ENCODE measurements at places on chromosomes 7 and 10.

DNA sequence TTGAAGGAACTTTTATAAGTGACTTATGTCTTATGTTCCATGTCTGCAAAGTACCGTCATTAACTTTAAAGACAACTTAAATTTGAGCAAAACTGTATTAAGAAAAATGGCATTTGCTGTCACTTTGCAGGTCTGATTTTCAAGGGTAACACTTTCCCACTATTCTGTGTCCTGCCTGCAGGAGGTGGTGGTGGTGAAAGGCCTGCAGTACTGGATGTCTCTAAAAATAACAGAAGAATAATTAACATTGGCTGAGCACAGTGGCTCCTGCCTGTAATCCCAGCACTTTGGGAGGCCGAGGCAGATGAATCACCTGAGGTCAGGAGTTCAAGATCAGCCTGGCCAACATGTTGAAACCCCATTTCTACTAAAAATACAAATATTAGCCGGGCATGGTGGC, 13.2 kb upstream of the PTER start:
- DNase-seq = no peak

GRCh38 chr7:132430041-132430855, 146.0 kb downstream of the PLXNA4 start:
- no peak for DNase-seq

GRCh38 chr10:15719049-15719898, 448 bp downstream of the ITGA8 start:
- DNase-seq = no peak

DNA sequence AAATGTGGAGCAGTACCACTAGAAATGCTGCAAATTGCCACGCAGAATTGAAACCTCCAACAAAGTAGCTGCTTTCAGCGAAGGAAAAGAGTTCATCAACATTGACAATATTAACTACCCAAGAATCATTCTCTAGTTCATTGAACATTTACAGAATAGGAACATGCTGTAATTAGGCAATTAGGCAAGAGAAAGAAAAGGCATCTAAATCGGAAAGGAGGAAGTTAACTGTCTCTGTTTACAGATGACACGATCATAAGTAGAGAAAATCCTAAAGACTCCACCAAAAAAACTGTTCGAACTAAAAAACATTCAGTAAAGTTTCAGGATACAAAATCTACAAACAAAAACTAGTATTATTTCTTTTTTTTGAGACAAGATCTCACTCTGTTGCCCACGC, 8.9 kb upstream of the PKD1L1 start:
- no peak for DNase-seq

GRCh38 chr10:24237801-24238395, 29.0 kb downstream of the KIAA1217 start:
- no peak for DNase-seq

DNA sequence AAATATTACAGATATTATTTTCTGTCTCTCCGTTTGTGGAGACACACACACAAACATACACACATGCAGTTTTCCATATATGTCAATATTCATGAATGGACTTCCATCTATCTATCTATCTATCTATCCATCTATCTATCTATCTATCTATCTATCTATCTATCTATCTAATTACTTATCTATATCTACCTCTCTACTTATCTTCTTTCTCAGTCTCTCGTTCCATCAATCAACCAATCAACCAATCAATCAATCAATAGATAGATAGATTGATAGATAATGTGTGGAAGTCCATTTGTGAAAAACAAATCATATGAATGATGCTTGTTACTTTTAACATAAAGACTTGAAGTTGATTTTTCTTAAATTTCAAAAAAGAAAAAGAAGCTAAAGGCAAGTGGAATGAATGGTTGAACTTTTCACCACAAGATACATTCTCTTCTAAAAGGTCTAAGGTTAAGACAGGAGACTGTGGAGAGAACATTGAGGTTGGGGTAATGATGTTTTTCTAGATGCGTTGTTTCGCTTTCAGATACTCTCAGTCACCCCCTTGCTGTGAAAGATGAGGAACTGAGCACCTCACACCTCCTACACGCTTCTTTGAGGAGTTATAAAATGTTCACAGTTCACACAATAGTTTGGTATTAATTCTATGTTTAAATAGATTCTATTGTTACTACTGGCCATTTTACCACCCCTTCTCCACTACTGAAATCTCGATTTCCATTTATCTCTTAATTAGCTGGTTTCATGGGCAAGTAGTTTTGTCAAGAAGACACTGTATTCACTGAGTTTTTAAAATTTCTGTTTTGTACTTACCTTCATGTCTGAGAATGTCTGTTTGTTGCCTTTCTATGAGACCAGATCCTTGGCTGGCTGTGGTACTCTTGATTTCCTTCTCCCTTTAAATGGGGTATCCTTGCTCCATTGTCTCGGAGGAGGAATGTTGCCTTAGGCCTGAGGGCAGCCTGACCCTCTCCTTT, 114.1 kb downstream of the EMX2 start:
- DNase-seq = no peak

- DNase-seq = no peak
Measured at GRCh38 chr10:112803961-112804401, 146.1 kb upstream of the TCF7L2 start.

- no peak for DNase-seq
Measured at GRCh38 chr7:12620371-12620770, 49.9 kb downstream of the SCIN start.

DNA sequence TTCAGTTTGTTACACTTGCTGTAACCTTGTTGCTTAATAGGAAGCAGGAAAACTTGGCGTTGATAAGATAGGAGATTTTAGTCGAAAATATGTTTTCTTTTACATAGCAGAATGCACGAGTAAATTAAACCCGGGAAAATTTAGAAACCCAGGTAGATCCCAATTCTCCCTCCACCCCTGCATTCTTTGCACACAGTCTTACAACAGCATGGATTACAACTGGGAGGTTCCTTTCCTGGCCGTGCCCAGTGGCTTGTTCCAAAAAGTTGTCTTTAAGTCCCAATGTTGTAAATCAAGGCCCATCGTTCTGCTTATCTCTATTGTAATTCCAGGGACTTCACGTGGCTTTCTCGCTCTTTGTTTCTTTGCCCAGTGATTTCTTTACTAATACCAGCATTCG, 1.1 kb upstream of the DPY19L1 start:
- no peak for DNase-seq

- peak; percentile 17 for DNase-seq
Measured at GRCh38 chr7:106166651-106167342, 54.7 kb upstream of the SYPL1 start.

DNA sequence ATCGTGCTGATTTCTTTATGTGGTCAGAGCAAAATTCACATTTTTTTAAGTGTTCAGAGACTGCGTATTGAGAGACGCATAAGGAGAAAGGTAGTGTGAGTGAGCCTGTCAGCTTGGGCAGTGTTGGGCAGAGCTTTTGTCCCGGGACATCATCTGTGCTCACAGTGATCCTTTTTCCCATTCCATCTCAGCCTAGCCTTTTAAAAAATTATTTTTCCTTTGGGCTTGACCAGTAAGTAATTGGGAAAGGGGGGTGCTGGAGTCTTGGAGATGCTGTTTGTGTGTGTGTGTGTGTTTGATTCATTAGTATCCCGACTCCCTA, 1.5 kb downstream of the NRF1 start:
- no peak for DNase-seq

DNA sequence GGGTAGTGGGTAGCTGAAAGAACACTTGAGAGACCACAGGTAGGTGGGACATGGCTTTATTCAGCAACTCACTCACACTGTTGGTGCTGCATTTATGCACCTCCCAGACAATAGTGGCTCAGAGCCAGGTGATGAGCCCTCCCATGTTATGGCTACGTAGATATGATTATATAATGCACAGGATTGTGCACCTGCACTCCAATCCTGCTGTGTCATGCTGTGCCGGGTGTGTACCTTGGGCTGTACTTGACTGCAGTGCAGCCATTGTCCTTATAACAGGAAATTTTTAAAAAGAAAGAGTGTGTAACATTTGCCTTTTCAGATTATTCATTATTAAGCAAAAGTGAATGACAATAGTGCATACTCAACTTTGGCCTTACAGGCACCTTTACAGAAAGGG, 366.1 kb upstream of the BMPER start:
- DNase-seq = no peak

DNA sequence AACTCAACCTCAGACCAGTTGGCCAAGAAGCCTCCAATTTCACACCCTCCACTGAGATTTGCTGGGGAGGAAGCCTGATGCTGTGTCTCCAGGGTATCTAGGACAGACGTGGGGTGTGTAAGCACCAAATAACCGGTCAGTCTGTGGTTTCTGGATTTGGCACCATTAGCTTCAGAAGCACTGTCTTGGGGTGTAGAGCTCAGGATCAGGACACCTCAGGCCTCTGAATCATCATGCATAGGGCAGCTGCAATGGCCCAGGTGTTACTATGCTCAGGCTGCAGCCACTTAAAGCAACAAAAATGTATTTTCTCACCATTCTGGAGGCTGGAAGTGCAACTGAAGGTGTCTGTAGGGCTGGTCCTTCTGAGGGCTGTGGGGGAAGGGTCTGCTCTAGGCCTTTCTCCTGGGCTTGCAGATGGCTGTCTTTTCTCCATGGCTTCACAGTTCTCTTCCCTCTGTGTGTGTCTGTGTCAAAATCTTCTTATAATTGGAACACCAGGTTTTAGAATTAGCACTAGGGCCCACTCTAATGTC, 73.4 kb upstream of the SEPHS1 start:
- DNase-seq = no peak

- no peak for DNase-seq
Measured at GRCh38 chr10:51092402-51092801, 18.1 kb downstream of the PRKG1 start.

- DNase-seq = no peak
Measured at GRCh38 chr10:113138937-113139585, 189.0 kb downstream of the TCF7L2 start.

DNA sequence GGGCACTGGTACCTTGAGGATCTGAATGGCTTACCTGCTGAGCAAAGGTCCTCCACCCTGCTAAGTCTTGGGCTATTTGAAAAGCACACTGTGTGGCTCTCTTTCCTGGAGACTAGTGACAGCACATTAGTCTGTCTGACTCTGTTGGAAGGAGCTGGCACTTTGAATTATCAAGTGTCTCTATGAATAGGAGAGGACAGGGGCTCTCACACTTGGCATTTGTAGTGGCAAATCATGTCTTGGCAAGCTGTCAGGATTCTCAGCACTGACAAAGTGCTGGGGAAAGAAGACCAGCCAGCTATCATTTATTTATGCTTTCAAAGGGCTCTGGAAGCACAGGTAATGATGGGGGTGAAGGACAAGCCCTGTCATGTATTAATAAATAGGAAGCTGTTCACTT, 62.8 kb downstream of the MTPN start:
- DNase-seq = no peak

GRCh38 chr7:39306016-39306570, 260.1 kb upstream of the YAE1 start:
- DNase-seq = no peak

DNA sequence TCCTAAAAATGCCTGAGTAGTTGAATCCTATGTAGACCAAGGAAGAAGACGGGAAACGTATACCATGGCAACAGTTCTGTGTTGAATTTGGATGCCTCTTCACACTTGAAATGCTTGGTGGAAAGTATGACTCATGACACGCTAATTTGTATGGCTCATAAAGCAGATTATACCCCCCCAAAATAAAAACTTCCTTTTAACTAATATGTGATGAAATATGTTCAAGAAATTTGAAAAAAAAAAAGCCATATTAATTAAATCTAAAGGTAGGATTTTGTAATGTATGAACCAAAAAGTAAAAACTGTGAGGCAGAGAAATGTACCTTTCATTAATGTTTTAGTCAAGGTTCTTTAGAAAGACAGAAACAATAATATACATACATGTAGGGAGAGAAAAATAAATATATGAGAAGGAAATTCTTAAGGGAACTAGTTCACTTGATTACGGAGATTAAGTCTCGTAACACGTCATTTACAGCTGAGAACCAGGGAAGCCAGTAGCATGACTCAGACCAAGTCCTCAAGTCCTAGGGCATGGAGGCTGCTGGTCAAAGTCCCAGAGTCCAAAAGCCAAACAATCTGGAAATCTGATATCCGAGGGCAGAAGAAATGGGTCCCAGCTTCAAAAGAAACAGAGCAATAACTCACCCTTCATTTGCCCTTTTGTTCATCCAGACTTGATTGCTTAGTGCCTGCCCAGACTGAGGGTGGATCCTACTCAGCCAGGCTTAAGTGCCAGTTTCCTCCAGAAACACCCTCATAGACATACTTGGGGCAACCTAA, 485.1 kb downstream of the SEMA3D start:
- no peak for DNase-seq

GRCh38 chr7:80601999-80602398, 36.4 kb upstream of the CD36 start:
- DNase-seq = no peak

DNA sequence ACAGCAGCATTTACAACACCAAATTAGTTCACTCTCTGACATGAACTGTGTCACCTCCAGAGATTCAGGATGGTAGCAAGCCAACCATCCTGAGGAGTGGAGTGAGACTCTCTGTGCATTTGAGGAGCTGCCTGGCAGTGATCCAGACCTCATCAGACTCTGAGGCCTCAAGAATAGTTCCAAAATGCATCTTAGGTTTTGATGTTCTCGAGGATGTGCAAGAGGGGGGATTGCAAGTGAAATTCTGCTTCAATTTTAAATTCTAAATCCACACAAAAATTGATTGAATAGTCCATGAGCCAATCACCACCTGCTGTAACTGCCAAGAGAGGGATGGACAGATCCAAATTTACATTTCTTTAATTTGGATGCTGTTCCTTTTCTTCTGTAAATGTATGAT, 49.7 kb downstream of the SLK start:
- DNase-seq = no peak

Measured in NCI-H1048 (cell line).